Left ventricle myocardium inferior (tissue), 1 donor: ENCODE measurements at places on chromosomes 2 and 18. TPM values are rescaled to one million over a fixed set of nuclear protein-coding genes. Genes with fewer than 3 reads are reported as not detected.

DNA sequence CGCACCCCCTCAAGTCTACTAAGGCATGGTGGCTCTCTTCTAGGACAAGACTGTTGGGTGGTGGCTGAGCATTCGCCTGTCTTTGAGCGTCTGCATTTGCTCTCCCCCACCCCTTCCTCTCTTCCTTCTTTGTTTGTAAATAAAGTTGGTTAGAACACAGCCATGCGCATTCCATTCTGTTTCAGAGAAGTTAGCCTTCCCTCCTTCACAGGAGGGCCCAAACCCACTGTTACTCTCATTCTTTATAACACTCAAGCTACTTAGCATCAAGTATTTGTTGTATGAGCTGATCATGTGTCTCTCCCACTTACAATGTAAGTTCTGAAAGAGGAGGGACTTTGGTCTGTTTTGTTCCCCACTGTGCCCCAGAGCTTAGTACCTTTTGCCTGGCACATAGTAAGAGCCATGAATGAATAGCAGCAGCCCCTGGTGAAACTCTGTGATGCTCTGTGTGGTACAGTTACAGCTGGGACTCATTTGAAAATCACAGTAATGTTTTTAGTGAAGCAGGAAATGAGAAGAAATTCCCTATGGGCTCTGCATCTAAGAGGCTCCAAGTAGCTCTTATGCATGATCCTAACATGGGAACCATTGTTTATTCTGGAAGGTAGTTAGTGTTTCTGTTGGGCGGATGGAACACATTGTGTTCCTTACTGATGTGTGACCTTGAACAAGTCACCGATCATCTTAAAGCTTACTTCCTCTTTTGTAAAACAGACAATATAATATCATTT, 7.7 kb downstream of the MGAT5 start:
- no peak for DNase-seq

LONRF2 gene
- total RNA-seq = 19.0 TPM

GTF2A1L gene
- not detected for total RNA-seq

MYO7B gene
- 0.44 TPM for total RNA-seq

- DNase-seq = no peak
These were observed 322.8 kb upstream of the TANK start for GRCh38 chr2:160837416-160837815.

REG1B gene
- total RNA-seq = not detected

GRCh38 chr2:19723021-19723420, 178.8 kb downstream of the TTC32 start:
- no peak for DNase-seq

C2orf81 gene
- total RNA-seq = 0.82 TPM

GRCh38 chr18:9319333-9319732, 15.2 kb upstream of the TWSG1 start:
- DNase-seq = no peak

DNA sequence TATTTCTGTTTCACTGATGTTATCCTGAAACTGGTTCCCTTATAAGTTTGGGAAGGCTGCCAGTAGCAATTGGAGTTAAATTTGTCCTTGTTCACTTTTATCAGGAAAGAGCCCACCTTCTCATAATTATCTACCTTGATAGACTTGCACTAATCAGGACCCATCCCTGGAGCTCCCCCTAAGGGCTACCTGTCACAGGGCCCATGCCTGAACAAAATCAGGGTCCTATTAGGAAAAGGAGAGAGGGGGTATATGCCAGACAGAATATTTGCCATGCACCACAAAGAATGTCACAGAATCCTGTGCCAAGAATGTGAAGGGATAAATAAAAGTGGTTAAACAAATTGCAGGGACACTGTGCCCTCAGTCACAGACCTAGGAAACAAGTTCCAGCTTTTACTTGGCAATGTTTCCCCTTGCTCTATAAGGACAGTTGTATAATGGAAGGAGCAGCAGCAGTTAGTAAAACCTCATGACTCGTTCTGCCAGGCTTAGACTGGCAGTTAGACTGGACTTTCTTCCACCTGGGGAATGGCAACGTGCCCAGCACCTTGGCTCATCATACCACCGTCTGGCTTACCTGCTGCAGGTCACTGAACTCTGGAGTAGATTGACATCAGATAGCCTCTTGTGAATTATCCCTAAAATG, 32.3 kb upstream of the VWC2L start:
- DNase-seq = no peak

DNA sequence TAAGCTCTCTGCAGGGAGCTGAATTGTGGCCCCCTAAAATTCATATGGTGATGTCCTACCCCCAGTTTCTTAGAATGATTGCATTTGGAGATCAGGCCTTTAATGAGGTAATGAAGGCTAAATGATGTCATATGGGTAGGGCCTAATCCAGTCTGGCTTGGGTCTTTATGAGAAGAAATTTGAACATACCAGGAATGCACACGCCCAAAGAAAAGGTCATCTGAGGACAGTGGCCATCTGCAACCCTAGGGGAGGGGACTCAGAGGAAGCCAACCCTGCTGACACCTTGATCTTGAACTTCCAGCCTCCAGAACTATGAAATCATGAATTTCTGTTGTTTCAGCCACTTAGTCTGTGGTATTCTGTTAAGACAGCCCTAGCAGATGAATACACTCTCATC, 426.7 kb downstream of the EPHA4 start:
- DNase-seq = no peak

DNA sequence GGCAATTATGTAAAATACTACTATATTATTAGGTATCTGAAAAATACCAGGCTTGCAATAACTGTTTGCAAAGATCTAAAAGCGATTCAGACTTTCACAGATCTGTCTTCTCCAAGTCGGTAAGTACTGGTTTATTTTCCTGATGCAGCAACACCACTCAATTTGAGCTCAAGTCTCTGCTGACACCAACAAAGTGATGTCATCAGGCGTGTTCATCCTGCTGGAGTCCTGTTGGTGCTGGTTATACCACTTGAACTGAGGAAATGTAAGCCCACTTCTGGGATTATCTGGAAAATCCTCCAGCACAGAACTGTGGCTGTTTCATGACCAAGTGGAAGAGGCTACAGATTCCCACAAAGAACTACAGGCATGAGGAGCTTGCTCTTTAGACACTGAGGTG, 267.6 kb downstream of the BCL2 start:
- DNase-seq = no peak

- no peak for DNase-seq
These were observed 342.7 kb downstream of the RND3 start for GRCh38 chr2:150144546-150145298.

MLPH gene
- 73.5 TPM for total RNA-seq

DNA sequence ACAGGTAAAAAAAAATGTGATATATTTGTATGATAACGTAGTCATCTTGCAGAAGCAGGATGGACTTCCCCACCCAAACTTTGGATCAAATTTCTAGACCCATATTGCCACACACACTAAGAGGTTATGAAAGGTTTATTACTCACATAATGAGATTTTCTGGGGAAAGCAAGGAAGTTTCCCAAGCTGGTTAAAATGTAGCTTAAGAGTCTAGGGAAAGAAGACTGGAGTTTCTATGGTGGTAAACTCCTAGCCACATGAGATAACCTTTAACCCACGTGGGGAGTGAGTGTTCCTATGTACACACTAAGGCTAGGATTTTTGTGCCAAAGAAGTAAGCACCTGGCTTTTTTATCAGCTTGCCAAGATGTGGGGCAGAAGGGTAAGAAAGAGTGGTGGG, 335.7 kb upstream of the UBE2E3 start:
- no peak for DNase-seq

DNA sequence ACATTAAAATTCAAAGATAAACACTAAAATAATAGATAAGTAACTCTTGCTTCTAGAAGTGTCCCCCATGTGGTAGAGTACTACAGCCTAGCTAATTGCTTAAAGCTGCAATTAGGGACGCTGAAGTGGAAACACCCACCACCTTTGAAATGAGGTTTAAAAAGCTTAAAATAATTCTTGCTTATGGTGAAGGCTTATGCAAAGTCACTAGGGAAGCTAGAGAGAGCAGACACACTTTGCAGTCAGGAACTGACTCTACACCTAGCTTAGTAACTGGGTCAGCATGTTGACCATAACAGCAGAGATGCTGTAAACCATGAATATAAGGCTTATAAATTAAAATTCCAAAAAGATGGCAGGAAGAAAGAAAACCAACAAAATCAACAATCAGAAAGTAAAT, 65.4 kb upstream of the DSG1 start:
- no peak for DNase-seq

ZNF892 gene
- total RNA-seq = 4.0 TPM

ALLC gene
- not detected for total RNA-seq

GRCh38 chr2:239469106-239469960, 68.5 kb upstream of the HDAC4 start:
- no peak for DNase-seq

DNA sequence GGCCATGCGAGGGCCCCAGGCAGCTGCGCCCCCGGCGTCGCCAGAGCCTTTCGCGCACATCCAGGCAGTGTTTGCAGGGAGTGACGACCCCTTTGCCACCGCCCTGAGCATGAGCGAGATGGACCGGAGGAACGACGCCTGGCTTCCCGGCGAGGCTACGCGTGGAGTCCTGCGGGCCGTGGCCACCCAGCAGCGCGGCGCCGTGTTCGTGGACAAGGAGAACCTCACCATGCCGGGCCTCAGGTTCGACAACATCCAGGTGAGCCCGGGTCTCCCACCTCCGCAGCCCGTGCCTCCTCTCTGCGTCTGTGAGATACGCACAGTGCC, 8.9 kb downstream of the TRAPPC12 start:
- no peak for DNase-seq

DNA sequence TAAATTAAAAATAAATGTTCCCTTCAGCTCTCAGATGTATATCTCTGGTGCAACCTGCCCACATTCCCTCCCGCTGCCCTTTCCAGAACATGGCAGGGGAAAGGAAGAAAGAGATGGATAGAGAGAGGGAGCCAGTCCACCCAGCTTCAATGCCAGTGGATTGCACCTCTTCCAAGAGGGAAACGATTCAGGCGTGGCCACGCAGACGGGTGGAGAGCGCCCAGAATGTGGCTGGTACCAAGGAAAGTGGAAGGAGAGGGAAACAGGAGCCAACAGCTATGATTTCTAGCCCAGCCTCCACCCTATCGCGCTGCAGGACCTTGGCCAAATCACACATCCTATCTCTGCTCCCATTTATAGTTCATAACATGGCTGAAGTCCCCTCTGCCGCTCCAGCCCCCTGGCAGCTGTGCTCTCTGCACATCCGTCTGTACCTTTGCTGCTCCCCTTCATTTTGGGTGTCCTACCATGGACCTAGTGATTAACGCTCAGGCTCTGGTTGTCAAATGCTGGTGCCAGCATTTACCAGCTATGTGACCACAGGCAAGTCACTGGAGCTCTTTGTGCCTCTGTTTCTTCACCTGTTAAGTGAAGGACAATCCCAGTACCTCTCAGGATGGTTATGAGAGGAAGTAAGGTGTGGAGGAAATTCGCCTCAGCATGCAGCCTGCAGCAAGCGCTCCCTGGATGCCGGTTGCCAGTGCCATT, 66.5 kb downstream of the SFXN5 start:
- no peak for DNase-seq

DNA sequence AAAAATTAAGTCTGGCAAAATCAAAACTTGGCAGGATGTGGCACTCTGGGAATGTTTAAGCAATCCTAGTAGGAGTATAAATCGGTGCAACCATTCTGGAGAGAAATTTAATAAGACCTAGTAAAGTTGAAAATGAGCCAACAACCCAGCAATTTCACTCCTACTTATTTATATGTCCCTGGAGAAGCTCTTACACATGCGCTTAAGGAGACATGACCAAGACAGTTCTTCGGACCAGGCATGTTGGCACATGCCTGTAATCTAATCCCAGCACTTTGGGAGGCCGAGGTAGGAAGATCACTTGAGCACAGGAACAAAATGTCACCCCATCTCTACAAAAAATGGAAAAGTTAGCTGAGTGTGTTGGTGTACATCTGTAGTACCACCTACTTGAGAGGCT, 374.6 kb upstream of the LYPD1 start:
- DNase-seq = no peak

DNA sequence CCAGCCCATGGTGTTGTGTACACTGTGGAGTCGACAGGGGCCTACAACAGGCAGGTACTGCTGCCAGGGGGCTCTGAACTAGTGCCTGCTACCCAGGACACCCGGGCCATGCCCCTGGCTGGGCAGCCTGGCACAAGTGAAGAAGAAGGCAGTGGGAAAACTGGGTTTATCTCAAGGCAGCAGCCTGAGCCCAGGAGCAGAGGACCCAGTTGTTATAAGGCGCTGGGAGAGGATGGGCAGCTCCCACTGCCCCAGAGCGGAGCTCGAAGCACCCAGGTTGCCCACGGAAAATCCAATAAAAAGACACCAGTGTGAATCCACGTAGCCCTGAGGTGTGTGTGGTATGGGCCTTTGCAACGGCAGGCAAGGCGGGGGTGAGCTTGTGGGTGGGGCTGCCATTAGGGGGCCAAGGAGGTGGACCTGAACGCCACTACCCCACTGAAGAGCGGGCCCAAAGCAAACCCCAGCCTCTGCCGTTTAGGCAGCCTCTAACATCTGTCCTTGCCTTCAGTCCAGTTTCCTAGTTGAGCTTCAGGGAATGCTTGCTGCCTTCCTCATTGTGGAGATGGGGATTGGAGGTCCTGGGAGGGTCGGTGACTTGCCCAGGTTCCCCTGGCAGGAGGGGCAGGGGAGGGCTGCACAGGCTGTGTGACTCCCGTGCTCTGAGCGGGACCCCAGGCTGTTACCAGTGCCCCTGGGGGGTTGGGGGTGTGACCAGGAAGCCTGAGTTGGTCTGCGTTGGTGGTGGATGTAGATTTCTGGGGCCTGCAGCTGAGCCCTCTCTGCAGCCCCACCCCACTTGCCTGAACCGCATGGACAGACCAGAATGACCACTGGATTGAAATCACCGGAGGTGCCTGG, 16.0 kb downstream of the ARID5A start:
- DNase-seq = no peak

ACTG2 gene
- 1.6 TPM for total RNA-seq

- no peak for DNase-seq
These were observed 46.9 kb upstream of the POMC start for GRCh38 chr2:25215232-25215631.

- DNase-seq = no peak
These were observed 8.7 kb upstream of the TXNDC2 start for GRCh38 chr18:9876867-9877654.

GRCh38 chr18:61155586-61155985, 177.6 kb upstream of the CDH20 start:
- DNase-seq = no peak

GRCh38 chr2:201955702-201956141, 77.9 kb upstream of the FZD7 start:
- no peak for DNase-seq

- no peak for DNase-seq
These were observed 60.5 kb upstream of the KLF7 start for GRCh38 chr2:207226243-207226642.

CCDC74B gene
- 0.44 TPM for total RNA-seq

GRCh38 chr2:151238527-151239487, 22.9 kb downstream of the RBM43 start:
- DNase-seq = no peak
